ENCODE measurements at places on chromosomes 13 and 19.

GRCh38 chr19:13091400-13092157 lies 11.1 kb downstream of the LYL1 start:
- DNase-seq: peak; percentile 96

DNA sequence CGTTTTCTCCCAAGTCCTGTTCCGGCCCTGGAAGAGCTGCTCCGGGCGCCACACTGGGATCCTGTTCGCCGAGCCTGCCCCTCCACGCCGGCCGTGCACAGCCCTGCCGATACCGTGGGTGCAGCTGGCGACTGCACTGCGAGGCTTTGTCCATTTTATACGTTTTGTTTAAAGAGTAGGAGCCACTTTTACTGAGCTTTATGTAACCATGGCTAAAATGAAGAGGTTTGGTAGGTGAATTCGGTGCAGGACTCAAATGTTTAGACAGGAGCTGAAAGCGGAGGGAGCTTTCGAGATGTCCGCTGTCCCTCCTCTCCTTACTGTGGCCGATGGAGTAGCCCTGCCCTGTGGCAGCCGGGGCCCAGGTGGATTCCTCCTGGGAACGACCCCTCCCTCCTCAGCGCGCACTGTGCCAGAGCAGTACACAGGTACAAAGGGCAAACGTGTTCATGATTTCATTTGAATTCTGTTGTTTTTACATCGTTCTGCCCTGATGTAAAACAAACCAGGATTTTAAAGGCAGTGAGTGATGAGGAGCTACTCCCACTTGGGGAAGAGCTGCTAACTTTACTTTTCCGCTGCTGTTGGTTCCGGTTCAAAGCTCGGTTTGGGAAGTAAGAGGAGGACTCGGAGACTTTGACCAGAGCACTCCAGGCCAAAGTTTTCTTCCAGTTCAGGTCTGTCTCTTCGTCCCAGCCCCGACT lies 1.7 kb downstream of the COL4A2 start:
- no peak for DNase-seq

DNA sequence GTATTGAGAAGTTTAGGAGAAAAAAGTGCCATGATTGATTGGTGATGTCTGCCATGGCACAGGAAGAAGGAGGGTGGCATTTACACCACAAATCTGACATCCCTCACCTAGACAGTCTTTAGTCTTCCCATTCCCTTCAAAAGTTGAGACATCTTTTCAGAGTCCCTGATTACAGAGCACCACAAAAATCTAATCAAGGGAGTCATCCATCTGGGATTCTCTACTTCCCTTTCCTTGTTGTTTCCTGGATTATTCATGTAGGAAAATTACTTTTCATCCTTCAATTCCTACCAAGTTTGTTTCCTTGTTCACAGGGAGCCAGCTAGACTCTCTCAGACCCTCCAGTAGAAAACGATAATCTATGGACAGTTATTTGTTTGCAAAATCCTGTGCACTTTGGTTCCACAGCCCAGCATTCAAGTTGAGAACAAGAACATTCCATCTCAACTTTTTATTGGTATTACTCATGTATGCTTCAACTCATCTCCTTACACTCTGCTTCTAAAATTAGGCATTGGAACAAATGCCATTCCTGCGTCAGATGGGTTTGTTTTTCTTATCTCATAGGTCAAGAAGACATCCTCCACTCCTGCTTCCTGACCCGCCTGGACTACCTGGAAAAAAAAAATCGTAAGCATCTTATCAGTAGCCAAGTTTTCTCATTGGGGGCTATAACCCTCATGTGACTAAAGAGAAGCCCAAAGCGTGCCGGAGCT lies 259.9 kb downstream of the FOXO1 start:
- no peak for DNase-seq

DNA sequence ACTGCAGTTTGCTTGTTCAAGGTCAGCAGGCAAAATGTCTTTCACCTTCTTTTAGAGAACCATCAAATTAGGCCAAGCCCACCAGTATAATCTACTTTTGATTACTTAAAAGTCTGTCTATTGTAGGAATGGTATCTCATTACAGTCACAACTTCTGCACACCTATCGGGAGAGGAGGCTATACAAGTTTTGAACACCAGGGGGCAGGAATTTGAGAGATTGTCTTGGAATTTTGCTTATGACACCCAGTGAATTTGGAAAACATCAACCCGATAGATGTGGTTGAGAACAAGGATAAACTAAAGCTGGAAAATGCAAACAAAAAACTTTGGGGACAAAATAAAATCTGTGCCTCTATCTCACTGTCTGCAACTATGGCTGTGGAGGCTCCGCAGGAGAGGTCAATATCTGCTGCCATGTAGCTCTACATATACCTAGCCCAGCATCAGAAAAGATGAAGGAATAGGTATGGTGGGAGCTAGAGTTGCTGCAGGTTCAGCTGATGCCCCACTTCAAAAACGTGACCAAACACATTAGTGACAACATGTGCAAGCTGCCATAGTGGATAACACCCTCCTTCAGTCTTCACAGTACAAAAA lies 1299.2 kb upstream of the SPRY2 start:
- DNase-seq: no peak

- no peak for DNase-seq
These were observed 42.1 kb downstream of the TSHZ3 start for GRCh38 chr19:31307071-31307669.

DNA sequence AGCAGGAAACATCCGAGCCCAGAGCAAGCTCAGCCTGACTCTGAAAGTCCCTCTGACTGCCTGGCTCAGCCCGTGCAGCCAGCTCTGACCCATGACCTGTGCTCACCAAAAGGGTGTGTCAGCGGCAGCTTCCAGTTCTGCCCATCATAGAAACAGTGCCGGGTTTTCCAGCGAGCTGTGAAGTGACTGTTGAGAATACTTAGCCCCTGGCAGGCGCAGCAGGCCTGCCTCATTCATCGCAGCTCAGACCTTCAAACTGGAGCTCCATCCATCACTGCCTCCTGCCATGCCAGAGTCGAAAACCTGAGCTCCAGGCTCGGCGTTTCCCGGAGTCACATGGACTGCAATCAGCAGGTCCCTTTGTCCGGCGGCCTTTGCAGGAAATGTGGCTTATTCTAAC lies 16.3 kb upstream of the GSX1 start:
- DNase-seq: no peak

- DNase-seq: no peak
These were observed 22.9 kb downstream of the SLC7A1 start for GRCh38 chr13:29572575-29572974.

DNA sequence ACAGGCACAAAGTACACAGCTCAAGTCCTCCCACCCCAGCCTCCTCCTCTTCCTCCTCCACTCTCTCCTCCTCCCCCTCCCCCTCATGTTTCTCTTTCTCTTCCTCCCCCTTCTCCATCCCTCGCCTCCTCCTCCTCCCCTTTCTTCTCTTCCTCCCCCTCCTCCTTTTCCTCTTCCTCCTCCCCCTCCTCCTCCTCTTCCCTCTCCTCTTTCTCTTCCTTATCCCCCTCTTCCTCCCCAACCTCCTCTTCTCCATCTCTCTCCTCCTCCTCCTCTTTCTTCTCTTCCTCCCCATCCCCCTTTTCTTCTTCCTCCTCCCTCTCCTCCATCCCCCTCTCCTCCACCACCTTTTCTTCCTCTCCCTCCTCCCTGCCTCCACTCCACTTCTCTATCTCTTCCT lies 276.3 kb upstream of the TSHZ3 start:
- DNase-seq: no peak

DNA sequence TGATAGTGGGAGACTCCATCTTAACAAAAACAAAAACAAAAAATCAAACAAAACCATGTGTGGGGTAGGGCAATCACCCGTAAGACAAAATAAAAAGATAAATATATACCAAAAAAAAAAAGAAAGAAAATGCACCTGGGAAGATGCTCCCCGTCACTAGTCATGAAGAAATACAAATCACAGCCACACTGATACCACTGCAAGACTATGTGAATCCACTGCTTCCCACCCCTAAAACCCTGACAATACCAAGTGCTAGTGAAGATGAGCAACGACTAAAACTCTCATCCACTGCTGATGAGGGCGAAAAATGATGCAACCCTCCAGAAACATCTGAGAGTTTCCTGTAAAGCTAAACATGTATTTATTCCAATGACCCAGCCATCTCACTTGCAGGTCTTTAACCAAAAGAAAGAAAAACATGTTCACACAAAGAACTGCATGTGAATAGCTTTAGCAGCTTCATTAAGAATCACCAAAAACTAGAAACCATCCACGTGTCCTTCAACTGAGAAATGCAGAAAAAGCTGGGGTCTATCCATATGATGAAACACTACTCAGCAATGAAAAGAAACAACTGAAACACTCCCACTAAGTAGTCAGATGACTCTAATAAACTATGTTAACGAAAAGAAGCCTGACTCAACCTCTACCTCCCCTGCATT lies 31.7 kb downstream of the BRD4 start:
- DNase-seq: no peak

GRCh38 chr13:71169180-71169579 lies 697.8 kb downstream of the DACH1 start:
- no peak for DNase-seq

DNA sequence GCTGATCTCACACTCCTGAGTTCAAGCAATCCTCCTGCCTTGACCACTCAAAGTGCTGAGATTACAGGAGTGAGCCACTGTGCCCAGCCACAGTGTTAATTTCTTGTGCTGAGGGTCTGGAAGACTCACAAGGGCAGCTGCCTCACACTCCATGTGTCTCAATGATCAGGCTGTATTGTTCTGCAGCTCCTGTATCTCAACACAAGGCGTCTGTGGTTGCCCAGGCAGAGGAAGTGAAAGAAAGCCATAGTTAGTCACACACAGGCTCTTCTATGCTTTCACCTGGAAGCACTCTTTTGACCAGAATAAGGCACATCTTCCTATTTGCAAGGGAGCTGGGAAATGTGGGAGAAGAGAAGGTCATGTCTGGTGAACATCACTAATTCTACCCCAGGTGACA lies 107.3 kb upstream of the ZNF507 start:
- DNase-seq: no peak

- no peak for DNase-seq
These were observed 2.2 kb upstream of the WTIP start for GRCh38 chr19:34479396-34479795.

GRCh38 chr19:1473085-1473851 lies 5.7 kb downstream of the C19orf25 start:
- DNase-seq: no peak

GRCh38 chr13:28013482-28013881 lies 25.0 kb upstream of the URAD start:
- DNase-seq: no peak

- DNase-seq: no peak
These were observed 9.3 kb downstream of the UPK1A start for GRCh38 chr19:35675589-35676140.

GRCh38 chr13:25463496-25463895 lies 91.7 kb downstream of the ATP8A2 start:
- no peak for DNase-seq

GRCh38 chr13:25131881-25132420 lies 36.0 kb downstream of the PABPC3 start:
- no peak for DNase-seq

- DNase-seq: no peak
These were observed 11.7 kb upstream of the PROZ start for GRCh38 chr13:113146750-113147149.

GRCh38 chr19:48379058-48379457 lies 12.3 kb downstream of the KDELR1 start:
- DNase-seq: no peak

GRCh38 chr13:73521985-73522524 lies 463.2 kb downstream of the KLF5 start:
- DNase-seq: no peak

DNA sequence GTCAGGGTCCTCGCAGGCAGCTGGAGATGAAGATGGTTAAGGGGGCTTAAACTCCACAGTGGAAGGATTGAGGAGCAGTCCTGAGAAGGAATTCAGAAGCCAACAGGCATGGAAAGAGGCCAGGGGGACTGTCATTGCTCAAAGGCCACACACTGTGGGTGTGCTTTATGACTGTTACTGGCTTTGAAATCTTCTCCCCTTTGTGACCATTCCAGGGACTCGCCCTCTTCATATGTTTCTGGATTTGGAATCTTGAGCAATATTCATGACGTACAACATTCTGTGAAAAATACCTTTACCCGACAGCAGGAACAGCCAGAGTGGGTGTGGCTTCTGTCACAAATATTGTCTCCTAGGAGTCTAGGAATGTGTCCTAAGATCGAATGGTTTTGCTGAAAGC lies 16.6 kb downstream of the CEACAM7 start:
- no peak for DNase-seq

- no peak for DNase-seq
These were observed 370.8 kb downstream of the MYO16 start for GRCh38 chr13:109000207-109000606.

- DNase-seq: no peak
These were observed 13.6 kb downstream of the UBAC2 start for GRCh38 chr13:99214232-99214631.

GRCh38 chr19:6733338-6734095 lies 3.9 kb downstream of the GPR108 start:
- DNase-seq: no peak

DNA sequence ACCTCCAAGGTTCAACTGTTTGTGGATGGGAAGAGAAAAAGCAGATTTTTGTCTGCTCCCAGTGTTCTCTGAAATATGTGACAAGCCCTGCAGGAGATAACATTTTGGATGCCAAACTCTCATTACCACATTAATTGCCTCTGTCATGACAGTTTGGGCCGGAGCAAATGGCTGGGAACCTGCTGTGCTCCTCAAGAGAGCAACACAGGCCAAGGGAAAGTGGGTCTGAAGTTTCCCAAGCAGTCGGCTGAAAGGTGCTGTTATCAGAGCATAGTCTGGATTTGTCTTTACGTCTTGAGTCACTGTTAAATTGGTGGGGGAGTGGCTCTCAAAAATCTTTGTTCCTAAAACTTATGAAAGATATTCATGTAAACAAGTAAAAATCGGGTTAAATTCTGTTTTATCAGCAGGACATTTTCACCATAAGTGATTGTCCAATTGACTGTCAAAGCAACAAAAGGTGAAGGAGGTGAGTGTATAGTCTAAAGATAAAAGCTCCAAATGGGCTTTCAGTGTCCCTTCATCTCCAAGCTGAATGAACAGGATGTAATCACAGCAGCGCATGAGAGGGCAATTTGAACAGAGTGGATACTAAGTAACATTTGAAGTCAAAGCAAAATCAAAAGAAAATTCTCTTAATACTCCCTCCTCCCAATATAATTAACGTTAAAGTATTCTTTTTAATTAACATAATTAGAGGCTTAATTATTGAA lies 844.8 kb downstream of the PCDH17 start:
- no peak for DNase-seq

- no peak for DNase-seq
These were observed 232.0 kb downstream of the KLF5 start for GRCh38 chr13:73290844-73291243.

DNA sequence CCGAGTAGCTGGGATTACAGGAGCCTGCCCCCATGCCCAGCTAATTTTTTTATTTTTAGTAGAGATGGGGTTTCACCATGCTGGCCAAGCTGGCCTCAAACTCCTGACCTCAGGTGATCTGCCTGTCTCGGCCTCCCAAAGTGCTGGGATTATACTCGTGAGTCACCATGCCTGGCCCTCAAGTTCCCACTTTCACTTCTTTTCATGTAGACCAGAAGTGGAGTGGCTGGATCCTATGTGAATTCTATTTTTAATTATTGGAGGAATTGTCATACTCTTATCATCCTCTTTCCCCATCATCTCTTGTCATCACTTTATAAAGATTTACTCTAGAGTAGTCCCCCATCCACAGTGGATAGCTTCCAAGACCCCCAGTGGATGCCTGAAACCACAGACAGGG lies 12.8 kb upstream of the SIGLEC10 start:
- no peak for DNase-seq

- DNase-seq: no peak
These were observed 4.3 kb downstream of the ZSCAN1 start for GRCh38 chr19:58037927-58038687.
